ENCODE measurements at places on chromosomes 3 and 15.

GRCh38 chr15:72078887-72079286 lies 39.1 kb downstream of the MYO9A start:
- no peak for DNase-seq

GRCh38 chr3:144556392-144556791 lies 584.8 kb downstream of the DIPK2A start:
- DNase-seq = no peak

GRCh38 chr3:109563149-109563548 lies 225.8 kb upstream of the DPPA4 start:
- no peak for DNase-seq

GRCh38 chr3:183392186-183393034 lies 36.0 kb downstream of the MCF2L2 start:
- DNase-seq = no peak

GRCh38 chr3:49563040-49563578 lies 8.8 kb downstream of the BSN start:
- no peak for DNase-seq

- no peak for DNase-seq
Observed at GRCh38 chr15:93942269-93942694, 289.1 kb upstream of the MCTP2 start.

- no peak for DNase-seq
Observed at GRCh38 chr3:18238746-18239331, 186.3 kb downstream of the SATB1 start.

DNA sequence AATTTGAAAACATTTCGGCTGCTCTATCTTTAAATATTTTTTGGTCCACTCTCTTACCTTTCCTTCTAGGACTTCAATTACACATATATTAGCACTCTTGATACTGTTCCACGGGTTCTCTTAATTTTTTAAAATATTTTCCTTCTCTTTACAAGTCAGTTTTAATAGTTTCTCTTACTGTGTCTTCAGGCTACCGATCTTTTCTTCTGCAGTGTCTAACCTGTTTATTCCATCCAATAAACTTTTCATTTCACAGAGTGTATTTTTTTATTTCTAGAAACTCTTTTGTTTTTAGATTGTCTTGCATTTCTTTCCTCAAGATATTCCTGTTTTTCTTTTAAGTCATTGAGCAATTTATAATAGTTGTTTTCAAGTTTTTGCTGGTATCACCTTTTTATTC lies 27.7 kb downstream of the TCF12 start:
- no peak for DNase-seq

DNA sequence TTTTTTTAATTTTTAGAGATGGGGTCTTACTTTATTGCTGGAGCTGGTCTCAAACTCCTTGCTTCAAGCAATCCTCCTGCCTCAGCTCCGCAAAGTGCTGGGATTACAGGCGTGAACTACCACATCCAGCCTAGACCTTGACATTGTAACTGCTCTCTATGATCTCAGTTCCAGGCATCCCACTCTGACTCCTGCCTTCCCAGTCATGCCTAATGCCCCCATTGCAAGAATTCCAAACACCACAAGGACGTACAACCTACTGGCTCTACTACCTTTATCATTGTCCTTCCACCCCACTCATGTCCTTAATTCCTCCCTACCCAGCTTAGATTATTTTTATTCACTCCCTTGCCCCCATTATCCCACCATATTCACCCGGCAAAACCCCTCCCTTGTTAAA lies 21.6 kb downstream of the NKIRAS1 start:
- no peak for DNase-seq

Data from cerebellum (tissue), 4 donors.